Neural crest cell (in vitro differentiated cells): ENCODE measurements at places on chromosomes 6 and 20.

DNA sequence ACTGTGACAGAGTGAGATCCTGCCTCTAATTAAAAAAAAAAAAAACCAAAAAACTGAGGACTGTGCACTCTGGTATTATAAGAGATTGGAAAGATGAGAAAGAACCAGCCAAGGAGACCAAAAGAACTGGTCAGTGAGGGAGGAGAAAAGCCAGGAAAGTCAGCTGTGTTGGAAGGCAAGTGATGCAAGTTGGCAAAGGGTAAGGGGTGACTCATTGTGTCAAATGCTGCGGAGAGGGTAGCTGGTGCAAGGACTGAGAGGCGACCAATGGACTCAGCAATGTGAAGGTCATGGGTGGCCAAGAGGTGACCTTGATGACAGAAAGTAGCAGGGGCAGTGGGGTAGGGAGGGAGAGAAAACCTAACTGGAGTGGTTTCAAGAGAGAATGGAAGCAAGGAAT is 27.4 kb upstream of the LRRN4 start:
- no peaks in the 10 kb centered on the region for H3K36me3 ChIP-seq
- no peak for DNase-seq
- no peaks in the 10 kb centered on the region for H3K4me1 ChIP-seq
- no peak overlapping the region for H3K4me3 ChIP-seq

GRCh38 chr20:40497899-40498691 is 190.9 kb downstream of the MAFB start:
- H3K27me3 ChIP-seq, result peaks cover 2% of the 10 kb centered on the region
- H3K4me3 ChIP-seq, result no peak overlapping the region
- no peaks in the 10 kb centered on the region for H3K36me3 ChIP-seq
- peaks cover 12% of the 10 kb centered on the region for H3K4me1 ChIP-seq

DNA sequence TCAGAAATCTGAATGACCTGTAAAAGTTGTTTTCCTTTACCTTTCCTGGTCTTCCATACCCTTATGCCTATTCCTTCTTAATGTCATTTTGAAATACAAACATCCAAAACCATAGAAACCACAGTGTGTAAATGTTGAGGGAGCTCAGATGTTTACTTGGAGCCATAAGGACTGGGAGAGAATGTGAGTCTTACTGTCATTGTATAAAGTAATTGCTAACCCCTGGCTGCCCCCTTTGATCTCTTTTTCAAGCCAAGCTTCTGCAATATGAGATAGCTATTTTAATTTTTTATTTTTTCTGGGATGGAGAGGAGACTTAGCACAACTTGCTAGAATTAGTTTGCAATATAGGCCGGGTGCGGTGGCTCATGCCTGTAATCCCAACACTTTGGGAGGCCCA is 124.4 kb upstream of the AKIRIN2 start:
- H3K36me3 ChIP-seq, result no peaks in the 10 kb centered on the region
- DNase-seq, result no peak
- no peak overlapping the region for H3K27ac ChIP-seq
- no peaks in the 10 kb centered on the region for H3K27me3 ChIP-seq

- no peaks in the 10 kb centered on the region for H3K27me3 ChIP-seq
- H3K4me3 ChIP-seq, result no peak overlapping the region
- peaks cover 11% of the 10 kb centered on the region for H3K36me3 ChIP-seq
- H3K27ac ChIP-seq, result peak overlapping the region; percentile 38
- peaks cover 23% of the 10 kb centered on the region for H3K4me1 ChIP-seq
Measured at GRCh38 chr20:11936157-11936556, 18.5 kb downstream of the BTBD3 start.

DNA sequence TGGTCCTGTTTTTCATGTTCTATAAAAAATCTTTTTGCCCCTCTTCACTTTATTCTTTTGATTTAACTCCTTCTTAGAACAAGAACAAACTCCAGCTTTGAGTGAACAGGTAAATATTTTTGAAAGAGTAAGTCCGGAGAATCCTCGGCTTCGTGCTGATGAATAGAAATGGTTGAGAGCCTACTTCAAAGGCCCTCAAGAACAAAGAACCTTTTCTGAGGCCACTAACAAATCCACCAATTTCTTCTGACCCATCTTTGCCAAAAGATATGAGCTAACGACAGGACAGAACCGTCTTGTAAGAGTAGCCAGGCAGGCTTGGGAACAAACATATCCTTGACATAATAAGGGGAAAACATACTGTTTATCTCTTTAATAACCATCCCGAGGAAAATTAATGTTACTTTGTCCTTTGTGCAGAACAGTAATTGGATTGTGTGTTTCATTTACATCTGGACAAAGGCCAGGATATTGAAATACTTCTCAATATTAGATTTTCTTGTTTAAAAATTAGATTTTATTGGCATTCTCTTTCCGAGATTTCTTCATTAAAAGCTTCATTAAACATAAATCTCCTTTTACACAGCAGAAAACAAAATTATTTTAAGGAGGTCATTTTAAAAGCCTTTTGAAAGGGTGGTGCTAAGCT is 52.9 kb downstream of the NOX3 start:
- no peaks in the 10 kb centered on the region for H3K36me3 ChIP-seq
- H3K4me1 ChIP-seq, result peaks cover 30% of the 10 kb centered on the region
- DNase-seq, result no peak
- H3K27me3 ChIP-seq, result no peaks in the 10 kb centered on the region
- H3K4me3 ChIP-seq, result peak overlapping the region; percentile 31
- peak overlapping the region; percentile 72 for H3K27ac ChIP-seq
